ENCODE measurements at places on chromosomes 2 and 18.

DNA sequence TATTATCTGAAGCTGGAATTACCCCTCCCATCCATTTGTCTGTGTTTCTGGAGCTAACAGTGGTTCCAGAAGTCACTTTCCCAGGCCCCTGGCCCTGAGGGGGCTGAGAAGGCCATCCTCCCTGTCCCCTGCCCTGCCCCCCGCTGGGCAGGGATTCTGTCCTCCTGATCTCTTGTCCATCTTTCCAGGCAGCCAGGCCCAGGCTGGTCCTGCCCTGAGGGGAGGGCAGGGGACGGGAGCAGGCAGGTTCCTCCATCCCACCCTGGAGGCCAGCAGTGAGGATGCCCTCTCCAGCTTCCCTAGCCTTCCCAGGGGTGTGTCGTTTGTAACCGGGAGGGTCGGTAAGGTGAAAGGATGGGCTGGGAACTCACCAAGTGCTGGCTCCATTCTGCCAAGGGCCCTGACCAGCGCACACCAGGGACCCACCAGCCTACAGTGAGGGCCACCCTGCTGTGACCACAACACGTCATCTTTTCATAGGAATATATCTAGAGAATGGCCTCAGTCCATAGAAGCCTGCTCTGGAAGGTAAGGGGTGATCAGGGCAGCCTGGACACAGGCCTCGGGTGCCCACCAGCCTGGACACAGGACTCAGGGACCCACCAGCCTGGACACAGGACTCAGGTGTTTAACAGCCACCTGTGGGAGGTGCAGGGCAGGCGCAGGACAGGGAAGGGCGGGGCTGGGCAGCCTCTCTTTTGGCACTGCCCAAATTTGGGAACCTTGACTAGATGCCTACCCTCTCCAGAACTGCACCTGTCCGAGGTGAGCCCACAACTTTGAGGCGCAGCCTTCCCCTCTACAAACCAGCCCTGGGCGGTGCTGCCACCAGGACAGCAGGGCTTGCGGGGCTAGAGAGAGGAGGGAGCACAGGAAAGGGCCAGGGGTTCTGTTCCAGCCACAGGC lies 35.8 kb upstream of the GPC1 start:
- DNase-seq = no peak

GRCh38 chr18:48656176-48656575 lies 117.3 kb downstream of the CTIF start:
- no peak for DNase-seq

DNA sequence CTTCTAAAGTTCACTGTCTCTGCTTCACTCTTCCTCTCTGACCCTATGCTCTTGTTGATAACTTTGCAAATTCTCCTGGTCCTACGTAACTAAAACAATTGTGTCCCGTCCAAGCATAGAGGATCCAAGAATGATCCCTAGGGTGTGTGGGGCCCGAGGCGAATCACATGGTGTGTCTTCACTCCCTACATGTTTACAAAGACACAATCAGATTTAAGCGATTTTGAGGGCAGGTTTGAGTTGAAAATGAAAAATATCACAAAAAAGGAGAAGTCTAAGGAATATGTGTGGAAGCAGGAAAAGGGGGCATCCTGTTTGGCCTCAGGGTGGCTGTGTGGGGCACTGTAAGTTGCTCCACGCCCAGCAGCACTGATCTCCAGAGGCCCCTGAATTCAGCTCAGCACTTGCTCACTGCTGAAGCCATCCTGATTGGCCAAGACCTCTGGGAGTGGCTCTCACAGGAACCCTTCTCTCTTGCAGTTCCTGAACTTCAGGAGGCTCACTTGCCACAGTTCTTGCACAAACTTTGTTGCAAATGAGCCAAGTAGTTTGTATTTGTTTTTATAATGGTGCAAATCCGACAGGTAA lies 363.6 kb downstream of the ZNF521 start:
- DNase-seq = no peak

DNA sequence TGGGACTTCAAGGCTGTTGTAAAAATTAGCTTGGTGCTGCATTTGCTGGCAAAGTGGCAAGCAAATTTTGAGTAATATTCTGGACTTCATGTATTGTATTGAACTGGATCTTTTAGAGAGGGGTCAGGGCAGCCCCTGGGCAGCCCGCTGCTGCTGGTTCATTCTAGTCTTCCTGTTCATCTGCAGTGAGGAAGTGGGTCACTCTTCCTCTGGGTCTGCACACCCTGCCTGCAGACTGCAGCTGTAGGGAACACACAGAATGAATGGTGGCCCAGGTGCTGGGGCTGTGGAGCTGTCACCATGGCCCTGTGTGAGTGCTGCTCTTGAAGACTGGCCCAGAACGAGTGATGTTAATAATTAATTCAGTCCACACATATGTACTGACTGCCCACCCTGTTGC lies 9.4 kb downstream of the SH3RF3 start:
- no peak for DNase-seq

GRCh38 chr2:138423198-138423597 lies 78.4 kb upstream of the SPOPL start:
- DNase-seq = no peak

DNA sequence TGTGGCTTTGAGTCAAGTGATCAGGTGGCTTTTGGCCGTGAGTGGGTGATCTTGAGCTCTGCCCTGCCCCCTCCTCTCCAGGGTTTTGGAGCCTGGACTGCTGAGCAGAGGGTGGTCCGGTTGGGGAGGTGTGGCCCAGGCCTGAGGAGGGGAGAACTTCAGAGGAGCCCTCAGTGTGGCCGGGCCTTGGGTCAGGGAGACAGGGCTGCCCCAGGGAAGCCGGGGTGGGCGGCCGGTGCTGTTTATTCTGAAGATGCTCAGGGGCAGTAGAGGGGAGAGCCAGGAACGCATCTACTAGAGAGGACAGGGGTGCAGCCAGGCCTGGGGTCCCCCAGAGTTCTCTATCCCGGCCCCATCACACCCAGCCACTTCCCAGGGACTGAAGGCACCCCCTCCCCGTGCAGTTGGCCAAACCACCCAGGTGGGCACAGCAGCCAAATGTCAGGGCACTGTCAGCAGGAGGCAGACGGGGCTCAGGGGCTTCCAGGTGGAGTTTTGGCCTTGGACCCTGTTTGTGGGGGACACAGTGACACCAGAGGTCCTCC lies 963 bp downstream of the ERFE start:
- DNase-seq = no peak

DNA sequence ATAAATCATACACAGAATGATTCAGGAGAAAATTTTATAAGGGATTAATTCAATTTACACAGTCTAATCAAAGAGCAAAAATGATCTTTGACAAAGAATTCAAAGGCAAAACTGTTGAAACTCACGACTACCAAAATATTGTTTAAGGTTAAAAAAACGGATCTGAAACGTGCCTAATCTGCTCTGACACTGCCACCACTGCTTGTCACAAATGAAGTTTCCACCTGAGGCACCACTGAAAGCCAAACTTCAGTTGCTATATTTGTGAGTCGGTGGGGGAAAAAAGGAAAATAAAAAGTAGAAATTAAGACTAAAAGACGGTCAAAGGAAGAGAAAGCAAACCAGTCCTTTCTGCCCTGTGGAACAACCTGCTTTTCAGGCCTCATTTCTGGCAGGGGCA lies 140.6 kb upstream of the DNMT3A start:
- DNase-seq = no peak

DNA sequence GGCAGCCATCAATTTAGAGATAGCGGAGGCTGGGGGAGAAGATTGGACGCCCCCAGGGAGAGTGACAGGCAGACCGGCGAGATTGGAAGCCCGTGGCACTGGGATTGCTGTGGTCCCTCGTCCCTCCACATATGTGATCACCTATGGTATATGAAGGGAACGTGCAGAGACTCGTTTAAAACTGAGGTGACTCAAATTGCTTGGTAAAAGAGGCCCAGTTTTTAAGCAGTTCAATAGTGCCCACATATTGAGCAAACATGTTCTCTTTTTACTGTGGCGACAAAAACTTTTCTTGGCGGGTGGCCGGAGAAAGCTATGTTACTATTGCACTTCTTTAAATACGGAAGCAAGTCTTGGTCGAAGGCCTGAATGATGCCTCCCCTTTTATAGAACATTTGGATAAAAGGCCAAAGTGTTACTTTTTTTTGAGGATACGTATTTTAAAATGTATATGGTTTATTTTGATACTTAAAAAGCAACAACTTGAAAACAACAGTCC lies 9.1 kb downstream of the B3GNT2 start:
- no peak for DNase-seq

All from stimulated activated naive CD4-positive, alpha-beta T cell treated with Interleukin-2 at 50 U/mL for 16 hours (primary cell).